Activated T-cell treated with anti-CD3 and anti-CD28 coated beads for 48 hours (primary cell): ENCODE measurements at places on chromosomes 1 and 21.

- no peak for DNase-seq
These were observed 24.4 kb downstream of the RC3H1 start for GRCh38 chr1:173997791-173998190.

DNA sequence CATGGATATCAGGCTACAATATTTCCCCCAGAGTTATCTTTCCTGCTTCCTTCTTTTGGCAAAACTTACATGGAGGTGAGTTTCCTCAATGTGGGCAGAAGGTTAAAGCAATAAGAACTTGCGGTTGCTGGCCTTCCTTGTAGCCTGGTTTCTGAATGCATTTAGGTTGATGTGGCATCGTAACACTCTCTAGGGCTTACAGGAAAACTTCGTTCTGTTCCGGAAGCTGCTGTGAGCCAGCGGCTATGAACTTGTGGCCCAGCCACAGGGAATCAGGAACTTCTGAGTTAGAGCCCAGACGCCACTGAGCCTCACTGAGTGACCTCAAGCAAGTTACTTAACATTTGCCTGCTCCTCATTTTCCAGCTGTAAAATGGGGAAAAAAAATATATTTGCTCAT, 623.4 kb upstream of the ADAMTS5 start:
- no peak for DNase-seq

GRCh38 chr1:229538945-229539344, 19.6 kb downstream of the ABCB10 start:
- DNase-seq, result no peak

DNA sequence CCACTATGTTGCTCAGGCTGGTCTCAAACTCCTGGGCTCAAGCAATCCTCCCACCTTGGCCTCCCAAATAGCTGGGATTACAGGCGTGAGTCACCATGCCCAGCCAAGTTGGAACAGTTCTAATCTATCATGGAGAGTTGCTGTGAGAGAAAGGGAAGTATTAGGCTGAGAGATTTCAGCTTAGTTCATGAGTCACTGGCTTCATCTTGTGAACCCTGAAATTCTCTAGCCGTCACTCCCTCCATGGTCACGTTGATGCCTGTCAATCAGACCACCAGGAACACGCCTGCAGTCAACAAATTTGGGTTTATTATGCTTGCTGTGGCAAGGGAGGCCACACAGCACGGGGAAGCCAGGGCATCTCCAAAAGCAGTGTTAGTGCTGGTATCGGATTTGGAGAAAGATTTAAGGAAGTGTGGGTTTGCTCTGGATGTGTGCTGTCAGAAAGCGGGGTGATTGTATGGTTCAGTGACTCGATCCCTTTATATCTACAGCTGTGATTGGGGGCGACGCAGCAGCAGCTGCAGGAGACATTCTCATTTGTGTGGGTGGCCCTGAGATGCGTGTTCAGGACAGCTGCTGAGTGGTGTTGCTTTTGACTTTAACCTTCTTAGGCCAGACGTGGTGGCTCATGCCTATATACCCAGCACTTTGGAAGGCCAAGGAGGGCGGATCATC, 18.7 kb downstream of the UQCRHL start:
- DNase-seq, result no peak

DNA sequence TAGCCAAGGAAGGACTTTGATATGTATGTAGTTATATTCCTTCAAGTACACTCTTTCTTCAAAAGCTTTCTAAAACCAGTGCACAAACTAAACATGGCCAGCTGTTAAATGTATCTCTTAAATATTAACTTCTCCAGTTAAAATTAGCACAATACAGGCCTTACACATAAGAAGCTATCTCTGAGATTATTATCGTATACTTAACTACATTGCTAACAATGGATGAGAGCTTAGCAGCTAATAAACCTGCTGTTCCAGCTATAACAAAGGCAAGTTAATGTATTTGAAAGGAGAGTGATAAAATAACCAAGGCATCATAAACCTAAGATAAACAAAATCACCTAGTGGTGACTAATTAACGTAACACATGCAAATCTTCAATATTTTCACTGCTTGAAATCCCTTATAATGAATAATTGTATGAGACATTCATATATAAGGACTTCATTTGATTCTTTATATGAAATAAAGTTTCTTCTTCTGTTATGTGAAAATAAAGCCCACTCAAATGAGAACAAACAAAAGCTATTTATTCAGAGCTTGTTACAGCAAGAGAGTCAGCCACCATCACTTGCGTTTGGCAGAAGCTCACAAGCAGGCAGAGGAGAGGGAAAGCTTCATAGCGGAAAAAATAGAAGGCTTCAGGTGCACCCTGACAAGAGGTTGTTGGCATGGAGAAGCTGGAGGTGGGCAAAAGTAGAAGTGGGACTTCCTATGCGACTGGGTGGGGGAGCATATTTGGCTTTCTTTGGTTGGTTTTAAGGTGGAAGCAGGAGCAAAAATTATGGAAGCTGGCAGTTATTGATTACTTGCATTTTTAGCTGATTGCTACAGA, 274.1 kb upstream of the CHRM3 start:
- DNase-seq, result no peak
